ENCODE measurements at places on chromosomes 2 and 18. TPM values are rescaled to one million over a fixed set of nuclear protein-coding genes. Genes with fewer than 3 reads are reported as not detected.

GRCh38 chr2:223123855-223124610 lies 72.0 kb downstream of the KCNE4 start:
- no peaks in the 10 kb centered on the region for H3K4me1 ChIP-seq
- no peak overlapping the region for H3K27ac ChIP-seq
- H3K4me3 ChIP-seq = no peak overlapping the region
- no peak for DNase-seq

The UGT1A6 gene
- 2.3 TPM for total RNA-seq

DNA sequence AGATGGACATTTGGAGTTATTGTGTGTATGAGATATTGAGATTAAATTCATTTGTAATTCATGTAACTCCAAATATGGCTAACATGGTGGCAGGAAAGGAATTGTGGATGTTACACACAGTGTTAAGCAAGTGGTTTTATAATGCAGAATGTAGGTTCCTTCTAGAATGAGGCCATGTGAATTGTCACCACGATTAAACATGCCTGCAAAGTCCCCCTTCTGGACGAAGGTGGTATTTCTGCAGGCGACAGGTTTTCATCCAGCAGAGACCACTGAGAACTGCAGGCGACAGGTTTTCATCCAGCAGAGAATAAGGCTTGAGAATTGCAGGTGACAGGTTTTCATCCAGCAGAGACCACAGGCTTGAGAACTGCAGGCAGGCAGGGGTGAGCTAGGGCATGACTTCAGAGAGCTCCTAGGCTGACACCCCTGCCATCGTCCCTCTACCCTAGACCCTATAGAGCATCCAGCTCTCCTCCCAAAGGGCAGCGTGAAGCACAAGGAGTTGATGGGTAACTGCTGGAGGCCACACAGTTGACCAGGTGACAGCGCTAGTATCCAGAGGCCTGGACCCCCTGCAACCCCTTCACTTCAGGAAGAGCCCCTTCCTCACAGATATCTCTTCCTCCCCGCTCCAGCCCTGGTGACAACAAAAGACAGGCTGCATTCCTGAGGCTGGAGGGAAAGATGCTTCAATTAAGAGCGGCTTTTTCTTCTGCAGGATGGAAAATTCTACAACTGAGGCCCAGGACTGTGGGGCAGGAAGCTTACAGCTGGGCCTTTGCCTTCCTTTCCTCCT lies 175.8 kb downstream of the LOXHD1 start:
- no peaks in the 10 kb centered on the region for H3K4me1 ChIP-seq
- H3K27ac ChIP-seq = no peak overlapping the region
- H3K27me3 ChIP-seq = peaks cover 6% of the 10 kb centered on the region
- H3K36me3 ChIP-seq = no peaks in the 10 kb centered on the region
- H3K4me3 ChIP-seq = no peak overlapping the region

DNA sequence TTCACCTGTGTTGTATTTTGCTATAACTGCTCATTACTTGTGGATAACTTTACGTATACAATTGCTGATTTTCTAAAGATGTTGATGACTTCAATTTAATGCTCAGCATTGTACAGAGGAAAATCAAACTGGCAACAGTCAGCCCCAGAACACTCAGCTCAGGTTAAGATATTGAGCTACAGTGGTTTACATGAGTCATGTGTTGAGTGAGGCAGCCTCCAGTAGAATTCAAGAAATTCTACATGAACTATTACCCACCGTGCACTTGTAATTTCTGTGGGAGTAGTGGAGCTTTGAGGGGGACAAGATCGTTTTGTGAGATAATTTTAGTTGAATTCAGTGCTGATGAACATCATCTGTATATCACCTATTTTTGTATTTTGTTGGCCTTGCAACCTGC lies 292.3 kb downstream of the ALPK2 start:
- H3K27ac ChIP-seq = no peak overlapping the region
- peaks cover 17% of the 10 kb centered on the region for H3K4me1 ChIP-seq
- H3K36me3 ChIP-seq = peaks cover 60% of the 10 kb centered on the region
- H3K27me3 ChIP-seq = no peaks in the 10 kb centered on the region
- no peak overlapping the region for H3K4me3 ChIP-seq
- DNase-seq = no peak

The PAIP2B gene
- total RNA-seq = 7.7 TPM

The UGT1A10 gene
- total RNA-seq = not detected

The DPYSL5 gene
- not detected for total RNA-seq

The DNER gene
- 1.2 TPM for total RNA-seq

DNA sequence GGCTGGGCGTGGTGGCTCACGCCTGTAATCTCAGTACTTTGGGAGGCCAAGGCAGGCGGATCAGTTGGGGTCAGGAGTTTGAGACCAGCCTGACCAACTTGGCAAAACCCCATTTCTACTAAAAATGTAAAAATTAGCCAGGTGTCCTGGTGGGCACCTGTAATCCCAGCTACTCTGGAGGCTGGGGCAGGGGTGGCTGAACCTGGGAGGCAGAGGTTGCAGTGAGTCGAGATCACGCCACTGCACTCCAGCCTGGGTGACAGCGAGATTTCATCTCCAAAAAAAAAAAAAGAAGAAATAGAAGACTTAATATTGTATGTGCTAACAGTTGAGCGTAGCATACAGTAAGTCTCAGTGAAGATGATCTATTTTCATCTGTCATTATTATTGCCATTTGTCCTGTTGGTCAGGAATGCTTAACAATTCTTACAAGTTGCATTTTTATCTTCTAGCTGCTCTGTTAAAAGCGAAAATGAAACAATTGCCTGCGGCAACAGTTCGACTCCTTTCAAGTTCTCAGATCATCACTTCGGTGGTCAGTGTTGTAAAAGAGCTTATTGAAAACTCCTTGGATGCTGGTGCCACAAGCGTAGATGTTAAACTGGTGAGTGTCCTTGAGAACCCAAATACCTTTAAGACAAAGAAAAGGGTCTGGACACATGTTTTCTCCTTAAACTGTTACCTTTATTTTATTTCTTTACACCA lies 7.2 kb downstream of the PMS1 start:
- no peak for DNase-seq
- no peaks in the 10 kb centered on the region for H3K27me3 ChIP-seq
- H3K27ac ChIP-seq = no peak overlapping the region
- H3K4me1 ChIP-seq = no peaks in the 10 kb centered on the region

DNA sequence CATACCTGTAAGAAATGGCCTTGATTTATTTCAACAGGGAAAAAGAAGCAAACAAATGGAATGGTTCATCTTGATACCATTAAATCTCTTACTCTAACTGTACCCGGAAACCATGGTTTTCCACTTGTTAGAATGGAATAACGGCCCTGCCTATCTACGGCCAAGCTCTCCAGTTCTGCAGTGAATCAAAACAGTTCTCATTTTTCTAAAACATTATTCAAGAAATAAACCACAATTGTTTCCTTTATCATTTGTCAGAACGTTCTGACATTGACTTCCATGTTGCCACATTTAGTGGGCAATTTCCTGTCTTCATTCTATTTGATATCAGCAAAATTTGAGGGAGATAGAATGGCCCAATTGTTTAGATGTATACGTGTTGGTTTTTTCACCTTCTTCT lies 118.8 kb upstream of the CDH19 start:
- no peak for DNase-seq
- H3K36me3 ChIP-seq = no peaks in the 10 kb centered on the region
- H3K27ac ChIP-seq = no peak overlapping the region

GRCh38 chr2:174038462-174038861 lies 73.3 kb upstream of the SP3 start:
- no peak overlapping the region for H3K27ac ChIP-seq
- DNase-seq = no peak
- H3K36me3 ChIP-seq = no peaks in the 10 kb centered on the region
- no peaks in the 10 kb centered on the region for H3K27me3 ChIP-seq
- H3K4me1 ChIP-seq = peaks cover 28% of the 10 kb centered on the region

DNA sequence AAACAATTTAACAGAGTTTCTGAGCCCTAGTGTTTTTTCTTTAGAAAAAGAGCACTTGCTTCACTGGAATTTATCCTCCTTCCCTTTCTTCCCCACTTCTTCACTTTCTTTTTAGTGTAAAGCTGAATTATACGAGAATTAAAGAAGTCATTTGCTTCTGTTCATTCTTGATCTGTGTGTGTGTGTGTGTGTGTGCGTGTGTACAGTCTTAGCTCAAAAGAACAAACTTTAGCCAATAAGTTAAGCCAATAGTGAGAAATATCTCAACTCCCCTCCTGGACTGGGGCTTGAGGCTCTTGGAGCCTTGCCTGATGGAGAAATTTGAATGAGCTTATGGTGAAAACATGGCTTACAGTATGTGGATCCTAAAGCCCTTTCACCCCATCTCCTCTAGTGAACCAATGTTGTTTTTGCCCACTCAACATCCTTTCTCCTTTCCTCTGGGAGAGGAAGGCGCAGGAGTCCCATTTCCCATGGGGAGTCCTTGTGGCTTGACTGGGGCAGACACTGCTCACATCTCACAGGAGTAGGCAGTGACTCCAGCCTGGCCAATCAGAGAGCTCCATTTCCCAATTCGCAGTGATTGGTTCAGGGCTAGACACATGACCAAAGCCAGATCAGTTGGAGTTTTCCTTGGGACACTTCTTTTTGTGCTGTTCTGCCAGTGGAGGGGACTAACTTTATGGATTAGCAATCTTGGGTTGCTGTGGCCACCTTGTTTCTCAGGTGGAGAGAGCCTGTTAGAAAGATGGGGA lies 16.3 kb upstream of the MYO3B start:
- H3K27me3 ChIP-seq = no peaks in the 10 kb centered on the region
- DNase-seq = no peak
- H3K36me3 ChIP-seq = no peaks in the 10 kb centered on the region
- no peaks in the 10 kb centered on the region for H3K4me1 ChIP-seq

GRCh38 chr2:24233321-24233720 lies 58.5 kb downstream of the FAM228A start:
- H3K27ac ChIP-seq = no peak overlapping the region
- no peaks in the 10 kb centered on the region for H3K27me3 ChIP-seq
- peaks cover 6% of the 10 kb centered on the region for H3K36me3 ChIP-seq
- H3K4me3 ChIP-seq = no peak overlapping the region
- no peaks in the 10 kb centered on the region for H3K4me1 ChIP-seq

DNA sequence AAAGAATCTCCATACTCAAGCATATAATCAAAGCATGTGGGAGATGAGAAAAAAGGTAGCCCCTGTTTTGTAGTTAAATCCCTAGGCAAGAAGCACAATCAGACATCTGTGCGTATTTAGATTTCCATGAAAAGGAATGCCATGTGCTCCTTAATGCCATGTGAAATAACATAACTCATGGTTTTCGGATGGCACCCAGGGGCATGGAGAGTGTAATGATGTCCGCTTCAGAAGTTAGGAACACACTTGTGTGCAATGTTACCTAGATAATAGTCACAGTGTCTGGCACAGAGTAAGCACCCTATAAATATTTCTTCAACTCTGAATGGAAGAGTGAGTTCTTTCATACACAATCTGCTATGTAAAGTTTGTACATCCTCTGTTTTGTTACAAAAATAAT lies 197.0 kb downstream of the NCKAP5 start:
- no peak overlapping the region for H3K4me3 ChIP-seq
- H3K27me3 ChIP-seq = no peaks in the 10 kb centered on the region
- H3K36me3 ChIP-seq = no peaks in the 10 kb centered on the region
- no peaks in the 10 kb centered on the region for H3K4me1 ChIP-seq

DNA sequence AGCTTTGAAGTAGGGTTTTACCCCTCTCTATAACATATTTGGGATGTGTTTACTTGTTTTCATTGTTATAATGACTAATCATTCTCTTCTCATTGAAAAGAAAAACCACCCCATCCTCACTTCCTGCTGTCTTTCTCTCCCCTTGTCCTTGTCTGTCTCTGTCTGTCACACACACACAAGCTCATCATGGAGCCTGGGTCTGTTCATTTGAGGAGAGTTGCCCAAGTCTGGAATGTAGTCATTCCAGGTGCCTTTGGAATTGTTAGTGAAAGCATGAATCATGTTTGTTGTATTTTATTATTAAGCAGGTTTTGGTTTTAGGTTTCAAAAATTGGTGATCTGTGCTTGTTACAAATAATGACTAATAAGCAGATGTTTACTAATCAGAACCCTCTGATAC lies 133.5 kb upstream of the IL1R2 start:
- no peak overlapping the region for H3K27ac ChIP-seq
- peaks cover 84% of the 10 kb centered on the region for H3K36me3 ChIP-seq
- no peaks in the 10 kb centered on the region for H3K27me3 ChIP-seq
- no peaks in the 10 kb centered on the region for H3K4me1 ChIP-seq
- no peak overlapping the region for H3K4me3 ChIP-seq
- no peak for DNase-seq

DNA sequence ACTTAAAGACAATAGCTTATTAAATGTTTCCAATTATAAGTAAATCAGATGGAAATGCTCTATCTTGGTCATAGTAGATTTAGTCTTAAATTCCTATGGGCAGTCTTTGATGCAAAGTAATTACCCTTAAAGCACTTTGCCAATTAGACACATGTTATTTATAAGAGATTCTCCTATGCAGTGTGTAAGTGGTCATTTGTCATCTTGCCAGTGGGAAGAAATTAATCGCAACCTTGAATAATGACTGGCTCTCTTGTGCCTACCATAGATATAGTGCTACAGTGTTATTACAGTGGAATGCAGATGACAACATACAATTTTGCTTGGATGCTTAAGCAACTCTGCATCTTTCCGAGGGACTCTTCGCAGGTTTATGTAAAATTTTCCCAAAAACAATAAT lies 311.0 kb upstream of the THUMPD2 start:
- no peaks in the 10 kb centered on the region for H3K4me1 ChIP-seq
- no peak overlapping the region for H3K4me3 ChIP-seq
- no peaks in the 10 kb centered on the region for H3K27me3 ChIP-seq
- H3K36me3 ChIP-seq = no peaks in the 10 kb centered on the region
- DNase-seq = no peak
- H3K27ac ChIP-seq = no peak overlapping the region

The EDAR gene
- 0.12 TPM for total RNA-seq

DNA sequence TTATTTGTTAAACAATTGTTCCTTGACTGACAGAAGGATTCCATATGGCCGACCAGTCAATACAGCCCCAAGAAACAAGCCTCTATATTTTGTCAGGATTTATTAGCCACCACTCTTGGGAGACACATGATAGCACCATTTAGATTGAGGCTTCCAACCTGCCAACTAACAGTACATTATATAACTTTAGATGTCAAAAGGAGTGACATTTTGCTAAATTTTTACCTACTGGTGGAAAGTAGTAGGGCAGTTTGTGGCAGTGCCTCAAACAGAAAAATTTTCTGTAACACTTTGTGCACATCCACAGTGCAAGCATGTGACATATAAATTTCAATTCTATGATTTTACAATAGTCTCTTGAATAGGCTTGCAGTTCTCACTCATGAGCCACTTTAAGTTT lies 464.0 kb downstream of the TRIB2 start:
- H3K4me3 ChIP-seq = no peak overlapping the region
- no peak for DNase-seq

Measured in lower lobe of right lung (tissue), 2 donors.